ENCODE measurements at places on chromosomes 2 and 18.

DNA sequence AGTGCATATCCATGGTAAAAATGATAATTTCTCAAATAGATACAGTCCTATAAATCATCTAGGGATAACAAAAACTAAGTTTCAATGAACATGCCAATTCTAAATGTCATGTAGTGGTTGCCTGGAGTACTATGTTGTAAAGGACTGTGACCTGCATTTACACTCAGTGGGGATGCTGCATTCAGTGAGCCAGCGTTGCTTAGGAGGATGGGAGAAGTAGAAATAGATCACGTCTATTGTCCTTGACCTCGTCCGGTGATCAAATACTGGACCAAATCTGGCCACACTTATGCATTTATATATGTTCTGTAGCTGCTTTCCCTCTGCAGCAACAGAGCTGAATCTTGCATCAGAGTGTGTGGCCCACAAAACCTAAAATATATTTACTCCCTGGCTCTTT is 139.0 kb upstream of the ETAA1 start:
- DNase-seq = no peak

DNA sequence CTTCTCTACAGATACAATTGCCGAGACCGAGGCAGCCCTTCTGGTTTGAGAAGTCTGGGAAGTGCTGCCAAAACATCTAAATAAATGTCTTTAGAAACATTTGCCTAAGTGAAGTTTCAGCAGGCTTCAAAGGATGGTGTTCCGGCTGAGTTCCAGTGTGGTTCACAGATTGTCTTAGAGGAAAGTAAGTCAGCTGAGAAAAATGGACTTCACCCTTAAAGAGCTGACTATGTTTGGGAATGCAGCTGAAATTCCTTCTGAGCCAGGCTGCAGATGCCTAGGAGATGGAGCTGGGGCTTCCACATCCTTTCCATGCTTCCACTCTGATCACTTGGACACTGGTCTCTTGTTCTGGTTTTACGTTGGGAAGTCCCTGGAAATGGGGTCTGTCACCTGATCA is 83.6 kb downstream of the FHOD3 start:
- DNase-seq = no peak

GRCh38 chr2:205701509-205701908 is 19.2 kb downstream of the NRP2 start:
- no peak for DNase-seq

- DNase-seq = no peak
Observed at GRCh38 chr2:239305771-239306170, 95.0 kb downstream of the HDAC4 start.

GRCh38 chr2:28074137-28074536 is 183.6 kb downstream of the BABAM2 start:
- DNase-seq = no peak

GRCh38 chr2:152565884-152566727 is 151.2 kb downstream of the PRPF40A start:
- no peak for DNase-seq

- no peak for DNase-seq
Observed at GRCh38 chr18:79367480-79367879, 28.2 kb upstream of the NFATC1 start.

DNA sequence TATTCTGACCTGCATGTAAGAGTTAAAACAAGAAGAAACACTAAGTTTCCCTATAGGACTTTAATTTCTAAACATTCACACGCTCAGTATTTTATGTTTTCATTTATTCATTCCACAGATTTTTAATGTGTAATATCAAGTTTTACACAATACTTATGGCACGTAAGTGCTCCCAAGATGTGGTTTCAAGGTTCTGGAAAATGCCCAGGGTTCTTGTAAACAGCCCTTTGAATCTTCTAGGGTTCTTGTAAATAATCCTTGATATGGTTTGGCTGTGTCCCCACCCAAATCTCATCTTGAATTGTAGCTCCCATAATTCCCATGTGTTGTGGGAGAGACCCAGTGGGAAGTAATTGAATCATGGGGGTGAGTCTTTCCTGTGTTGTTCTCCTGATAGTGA is 383.0 kb downstream of the TXNL1 start:
- no peak for DNase-seq

DNA sequence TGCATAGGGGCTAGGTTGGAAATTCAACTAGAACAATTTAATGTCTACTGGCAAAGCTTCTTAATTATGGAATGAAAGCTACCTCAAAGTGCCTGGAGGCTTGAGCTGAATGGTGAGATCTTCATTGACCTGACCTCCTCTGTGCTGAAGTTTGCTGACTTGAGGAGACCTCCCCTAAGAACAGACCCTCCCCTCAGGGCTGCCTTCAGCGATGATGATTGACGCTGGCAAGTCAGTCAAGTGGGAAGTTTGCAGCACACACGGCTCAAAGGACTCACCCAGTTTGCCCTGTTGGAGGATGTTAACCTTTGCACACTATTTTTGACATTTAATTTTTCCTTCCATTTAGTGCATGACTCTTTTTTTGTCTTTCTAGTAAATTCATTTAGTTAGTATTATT is 17.2 kb upstream of the POLE4 start:
- DNase-seq = no peak

GRCh38 chr2:46828491-46829230 is 86.9 kb downstream of the MCFD2 start:
- no peak for DNase-seq

DNA sequence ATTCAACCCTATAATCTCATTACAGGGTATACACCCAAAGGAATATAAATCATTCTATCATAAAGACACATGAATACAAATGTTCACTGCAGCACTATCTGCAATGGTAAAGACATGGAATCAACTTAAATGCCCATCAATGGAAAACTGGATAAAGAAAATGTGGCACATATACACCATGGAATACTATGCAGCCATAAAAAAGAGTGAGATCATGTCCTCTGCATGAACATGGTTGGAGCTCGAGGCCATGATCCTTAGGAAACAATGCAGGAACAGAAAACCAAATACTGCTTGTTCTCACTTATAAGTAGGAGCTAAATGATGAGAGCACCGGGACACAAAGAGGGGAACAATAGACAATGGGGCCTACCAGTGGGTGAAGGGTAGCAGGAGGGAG is 88.5 kb upstream of the CD226 start:
- DNase-seq = no peak

GRCh38 chr2:9952856-9953503 is 1.5 kb downstream of the GRHL1 start:
- DNase-seq = no peak
